Calu3 (cell line): ENCODE measurements at places on chromosomes 1 and 21. TPM values are rescaled to one million over a fixed set of nuclear protein-coding genes. Genes with fewer than 3 reads are reported as not detected.

GRCh38 chr1:119702384-119702783 lies 9.3 kb upstream of the PHGDH start:
- DNase-seq = no peak

- DNase-seq = no peak
Observed at GRCh38 chr1:53592985-53593757, 134.0 kb downstream of the DMRTB1 start.

GRCh38 chr1:208213786-208214185 lies 30.4 kb downstream of the PLXNA2 start:
- DNase-seq = no peak

GRCh38 chr1:912740-913301 lies 10.9 kb upstream of the SAMD11 start:
- peak; percentile 34 for DNase-seq

GRCh38 chr21:26969971-26970725 lies 3.3 kb upstream of the ADAMTS5 start:
- no peak for DNase-seq

- DNase-seq = no peak
Observed at GRCh38 chr1:172851856-172852255, 193.0 kb downstream of the FASLG start.

GPATCH2 gene
- 21.1 and 22.4 TPM in 2 replicates for total RNA-seq

- DNase-seq = no peak
Observed at GRCh38 chr1:224387302-224387912, 30.7 kb downstream of the CNIH4 start.

GRCh38 chr1:223129229-223129901 lies 13.7 kb downstream of the TLR5 start:
- peak; percentile 68 for DNase-seq

DNA sequence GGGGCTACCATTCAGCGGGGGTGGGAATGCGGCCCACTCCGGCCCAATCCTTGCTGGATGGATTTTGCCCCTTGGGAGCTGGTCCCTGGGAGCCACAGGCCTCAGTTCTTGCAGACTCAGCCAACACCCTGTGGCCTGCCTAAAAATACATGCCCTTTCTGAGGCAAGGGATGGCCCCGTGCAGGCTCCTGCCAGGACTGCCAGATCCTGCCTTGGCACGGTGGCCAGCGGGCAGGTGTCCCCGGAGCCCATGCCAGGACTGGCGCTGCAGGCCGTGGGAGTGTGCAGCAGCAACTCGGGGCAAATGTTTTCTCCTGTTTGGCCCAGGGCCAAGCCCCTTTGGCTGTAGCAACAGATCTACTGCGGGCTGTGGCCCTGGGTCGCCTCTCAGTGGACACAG lies 1.6 kb upstream of the PANK4 start:
- no peak for DNase-seq

DNA sequence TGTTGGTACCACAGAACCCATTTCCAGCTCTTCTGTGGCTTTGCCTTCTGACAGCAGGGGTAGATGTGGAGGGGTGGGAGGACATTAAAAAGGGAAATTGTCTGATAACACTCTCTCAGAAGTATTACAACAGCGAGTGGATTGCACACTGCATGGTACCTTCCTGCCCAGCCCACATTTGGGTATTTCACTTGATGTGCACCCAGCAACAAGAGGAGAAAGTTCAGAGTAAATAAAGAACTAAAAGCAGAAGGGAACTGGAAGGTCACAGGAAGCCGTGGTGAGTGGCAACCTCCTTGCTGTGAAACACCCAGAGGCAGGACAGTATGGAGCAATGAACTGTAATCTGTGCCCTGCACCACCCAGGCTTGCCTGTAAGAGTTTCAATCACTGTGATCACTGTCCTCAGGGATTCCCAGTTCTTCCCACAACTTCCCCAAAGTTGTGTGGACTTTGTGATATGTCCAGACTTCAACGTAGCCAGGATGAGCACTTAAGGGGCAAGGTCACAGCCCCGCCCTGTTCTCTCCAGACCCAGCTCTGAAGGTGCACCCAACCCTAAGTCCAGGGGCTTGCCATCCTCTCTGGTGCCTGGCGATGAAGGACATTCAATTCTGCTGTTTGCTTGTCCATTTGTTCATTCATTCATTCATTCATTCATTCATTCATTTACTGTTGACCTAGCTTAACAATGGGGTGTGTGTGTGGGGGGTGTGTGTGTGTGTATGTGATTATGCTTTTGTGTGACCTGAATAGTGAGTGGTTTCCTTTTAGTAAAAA lies 18.7 kb upstream of the F5 start:
- DNase-seq = no peak

BSND gene
- total RNA-seq = not detected in 2 replicates

GRCh38 chr1:224786533-224787250 lies 142.8 kb upstream of the DNAH14 start:
- DNase-seq = no peak

DNA sequence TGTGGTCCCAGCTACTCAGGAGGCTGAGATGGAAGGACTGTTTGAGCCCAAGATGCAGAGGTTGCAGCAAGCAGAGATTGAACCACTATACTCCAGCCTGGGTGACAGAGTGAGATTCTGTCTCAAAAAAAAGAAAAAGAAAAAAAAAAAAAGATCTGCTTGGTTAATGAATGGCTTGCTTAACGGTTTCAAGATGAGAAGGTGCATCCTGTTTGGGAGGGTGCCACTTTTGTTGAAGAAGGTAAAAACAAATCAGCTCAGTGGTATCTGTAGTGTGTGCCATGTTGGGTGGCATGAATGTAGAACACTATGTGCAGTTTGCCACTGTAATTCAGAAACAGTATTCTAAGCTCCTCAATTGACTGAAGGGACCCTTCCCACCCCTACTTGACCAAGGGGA lies 94.9 kb upstream of the ETV3 start:
- no peak for DNase-seq

- no peak for DNase-seq
Observed at GRCh38 chr1:164961715-164962114, 394.8 kb downstream of the LMX1A start.

- no peak for DNase-seq
Observed at GRCh38 chr1:117412472-117412871, 45.2 kb downstream of the MAN1A2 start.

DNA sequence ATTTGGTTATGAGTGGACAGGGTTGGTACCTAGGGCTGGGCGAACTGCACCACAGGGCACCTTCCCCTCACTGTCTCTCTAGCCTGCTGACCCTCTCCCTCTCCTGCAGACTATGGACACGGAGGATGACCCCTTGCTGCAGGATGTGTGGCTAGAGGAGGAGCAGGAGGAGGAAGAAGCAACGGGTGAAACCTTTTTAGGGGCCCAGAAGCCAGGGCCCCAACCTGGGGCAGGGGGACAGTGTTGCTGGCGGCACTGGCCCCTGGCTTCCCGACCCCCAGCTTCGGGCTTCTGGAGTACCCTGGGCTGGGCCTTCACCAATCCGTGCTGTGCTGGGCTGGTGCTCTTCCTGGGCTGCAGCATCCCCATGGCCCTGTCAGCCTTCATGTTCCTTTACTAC lies 21.9 kb downstream of the DISP3 start:
- no peak for DNase-seq

- no peak for DNase-seq
Observed at GRCh38 chr1:185158800-185159199, 1.8 kb downstream of the SWT1 start.

DNA sequence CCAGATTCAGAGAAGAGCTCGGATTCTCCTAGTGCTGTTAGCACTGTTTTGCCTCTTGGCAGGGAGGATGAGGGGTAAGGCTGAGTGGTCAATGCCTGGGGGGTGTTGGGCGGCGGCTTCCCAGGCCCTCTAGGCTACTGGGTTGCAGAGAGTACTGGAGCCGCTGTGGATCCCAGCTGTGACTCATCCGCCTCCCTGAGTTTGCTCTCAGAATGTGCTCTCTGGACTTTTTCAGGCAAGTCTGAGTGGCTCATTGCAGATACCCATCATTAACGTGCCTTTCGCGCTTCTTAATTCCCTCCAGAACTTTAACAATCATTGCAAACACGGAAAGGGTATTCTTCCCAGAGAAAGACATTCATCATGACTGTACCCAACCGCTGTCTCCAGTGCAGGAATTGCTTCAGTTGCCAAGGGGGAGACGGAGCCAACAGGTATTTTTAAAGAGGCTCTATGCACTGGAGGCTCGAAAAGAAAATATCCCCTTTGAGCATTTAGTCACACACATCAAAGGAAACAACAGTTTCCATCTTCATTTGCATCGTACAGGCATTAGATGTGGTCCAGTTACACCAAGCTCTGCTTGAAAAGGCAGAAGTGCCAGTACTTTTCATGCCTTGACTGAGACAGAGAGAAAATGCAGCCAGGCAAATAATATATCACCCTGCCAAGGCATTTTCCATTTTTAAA lies 14.4 kb upstream of the CAMTA1 start:
- DNase-seq = no peak

DNA sequence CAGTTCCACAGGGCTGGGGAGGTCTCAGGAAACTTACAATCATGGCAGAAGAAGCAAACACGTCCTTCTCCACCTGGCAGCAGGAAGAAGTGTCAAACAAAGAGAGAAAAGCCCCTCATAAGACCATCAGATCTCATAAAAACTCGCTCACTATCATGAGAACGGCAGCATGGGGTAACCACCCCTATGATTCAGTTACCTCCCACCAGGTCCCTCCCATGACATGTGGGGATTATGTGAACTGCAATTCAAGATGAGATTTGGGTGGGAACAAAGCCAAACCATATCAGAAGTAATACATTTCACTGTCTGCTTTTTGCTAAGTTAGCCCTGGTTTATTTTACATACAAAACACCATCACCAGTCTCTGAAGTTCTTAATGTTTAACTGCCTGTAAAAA lies 68.5 kb downstream of the RBM11 start:
- no peak for DNase-seq

TMEM269 gene
- total RNA-seq = 0.94 and 1.7 TPM in 2 replicates

- DNase-seq = no peak
Observed at GRCh38 chr1:50971748-50972305, 1.8 kb downstream of the CDKN2C start.

DNA sequence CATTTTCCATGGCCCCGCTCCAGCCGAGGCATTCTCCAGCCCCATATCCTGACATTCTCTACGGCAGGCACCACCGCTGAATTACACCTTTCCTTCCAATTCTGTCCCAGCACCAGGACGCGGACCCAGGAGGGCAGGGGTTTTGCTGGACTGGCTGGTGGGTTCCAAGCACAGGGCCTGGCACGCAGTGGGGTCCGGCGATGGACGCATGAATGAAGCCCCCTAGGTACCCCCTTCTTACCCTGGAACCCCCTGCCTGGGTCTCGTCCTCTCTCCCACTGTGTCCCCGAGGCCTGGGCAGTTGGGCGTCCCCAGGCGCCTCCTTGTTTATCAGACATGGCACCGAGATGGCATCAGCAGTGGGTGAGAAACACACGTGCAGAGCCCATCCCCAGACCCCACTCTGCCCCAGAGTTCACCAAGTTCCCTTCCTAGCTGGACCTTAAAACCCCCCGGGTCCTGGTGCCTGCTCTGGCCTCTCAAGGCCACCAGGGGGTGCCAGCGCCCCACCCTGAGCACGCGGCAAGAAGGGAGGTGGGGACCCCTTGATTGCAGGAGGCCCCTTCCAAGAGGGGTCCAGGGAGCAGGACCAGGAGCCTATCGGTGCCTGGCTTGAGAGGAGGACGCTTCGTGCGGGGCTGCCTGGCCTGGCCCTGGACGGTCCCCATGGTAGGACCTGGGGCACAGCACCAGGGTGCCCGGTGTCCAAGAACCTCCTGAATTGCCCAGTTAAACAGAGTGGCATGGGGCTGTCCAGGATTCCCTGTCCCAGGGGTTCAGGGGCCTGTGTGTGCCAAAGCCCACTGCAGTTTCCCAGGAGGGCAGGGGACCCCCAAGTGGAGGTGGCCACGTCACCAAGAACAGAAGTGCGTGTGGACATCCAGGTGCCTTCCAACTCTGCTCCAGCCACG lies 46.1 kb downstream of the MEGF6 start:
- peak; percentile 20 for DNase-seq

SLAMF8 gene
- total RNA-seq = not detected in 2 replicates

CLIC6 gene
- 0.24 and 0.42 TPM in 2 replicates for total RNA-seq

DNA sequence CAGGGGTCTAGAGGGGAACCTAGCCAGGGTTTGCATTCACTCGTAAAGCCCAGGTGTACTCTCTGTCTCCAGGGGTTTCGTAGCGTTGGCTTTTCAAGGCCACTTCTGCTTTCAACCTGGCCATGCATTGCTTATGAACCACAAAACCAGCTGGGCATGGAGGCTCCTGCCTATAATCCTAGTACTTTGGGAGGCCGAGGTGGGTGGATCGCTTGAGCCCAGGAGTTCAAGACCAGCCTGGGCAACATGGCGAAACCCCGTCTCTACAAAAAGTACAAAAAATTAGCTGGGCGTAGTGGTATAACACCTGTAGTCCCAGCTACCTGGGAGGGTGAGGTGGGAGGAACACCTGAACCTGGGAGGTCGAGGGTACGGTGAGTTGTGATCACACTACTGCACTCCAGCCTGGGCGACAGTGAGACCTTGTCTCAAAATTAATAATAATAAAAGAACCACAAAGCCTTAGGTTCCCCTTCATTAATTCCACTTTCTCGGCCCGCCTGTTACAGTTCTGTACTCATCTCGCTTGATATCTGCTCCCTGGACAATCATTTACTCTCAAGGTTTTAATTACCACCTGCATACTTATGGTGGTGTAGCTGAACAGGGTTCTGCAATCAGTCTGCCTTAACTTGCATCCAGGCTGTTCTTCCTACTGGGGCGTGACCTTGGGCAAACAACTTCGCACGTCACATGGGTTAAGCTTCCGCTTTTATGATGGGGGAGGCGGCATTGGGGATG lies 6.1 kb downstream of the SLC16A4 start:
- no peak for DNase-seq

OR2L3 gene
- total RNA-seq = not detected in 2 replicates

GRCh38 chr1:189983166-189983890 lies 494.3 kb downstream of the BRINP3 start:
- DNase-seq = no peak

GRCh38 chr1:231226156-231226555 lies 14.9 kb upstream of the GNPAT start:
- DNase-seq = no peak

DNA sequence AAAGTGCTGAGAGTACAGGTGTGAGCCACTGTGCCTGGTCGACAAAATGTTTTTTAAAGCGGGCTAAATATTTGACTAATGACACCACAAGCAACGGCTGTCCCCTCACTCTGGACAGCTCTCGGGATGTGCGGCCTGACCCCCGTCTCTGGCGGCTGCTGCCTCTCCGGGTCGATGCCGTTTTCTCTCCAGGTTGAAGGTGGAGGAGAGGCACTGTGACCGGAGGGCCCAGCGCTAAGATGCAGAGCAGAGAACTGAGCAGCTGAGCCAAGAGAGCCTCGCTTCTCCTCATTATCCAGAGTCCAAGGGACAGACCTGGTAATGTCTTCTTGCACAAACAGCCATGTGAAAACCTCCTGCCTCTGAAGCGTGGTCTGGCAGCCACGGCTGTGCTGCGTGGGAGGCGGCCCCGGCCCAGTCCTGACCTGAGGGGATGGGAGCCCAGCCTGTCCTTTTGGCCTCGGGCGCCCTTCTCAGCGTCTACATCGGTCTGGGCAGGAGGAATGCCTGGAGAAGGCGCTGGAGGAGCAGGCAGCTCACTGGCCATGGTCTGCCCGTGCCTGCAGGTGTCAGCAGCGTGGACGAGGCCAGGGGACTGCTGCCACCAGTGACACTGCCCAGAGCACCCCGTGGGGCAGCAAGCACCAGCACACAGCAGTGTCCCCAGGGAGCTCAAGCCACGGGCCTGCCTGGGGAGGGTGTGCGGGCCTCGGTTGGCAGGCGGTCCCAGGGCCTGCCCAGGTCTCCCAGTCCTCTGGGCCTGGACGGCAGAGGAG lies 10.3 kb downstream of the MORN1 start:
- DNase-seq = no peak
